ENCODE measurements at places on chromosomes 1 and 21. TPM values are rescaled to one million over a fixed set of nuclear protein-coding genes. Genes with fewer than 3 reads are reported as not detected.

MMEL1 gene
- 1.5 TPM for total RNA-seq

FAAP20 gene
- 14.1 TPM for total RNA-seq

HES2 gene
- 59.4 TPM for total RNA-seq

RAD54L gene
- 8.4 TPM for total RNA-seq

LCE1D gene
- not detected for total RNA-seq

SLC6A9 gene
- 0.32 TPM for total RNA-seq

TNFRSF1B gene
- total RNA-seq = 20.8 TPM

ADGRL2 gene
- total RNA-seq = 50.0 TPM

NBPF4 gene
- not detected for total RNA-seq

OLFM3 gene
- under 0.01 TPM for total RNA-seq

RHD gene
- not detected for total RNA-seq

FOXD2 gene
- total RNA-seq = not detected

FAM3B gene
- total RNA-seq = not detected

PIGV gene
- total RNA-seq = 7.1 TPM

VHLL gene
- not detected for total RNA-seq

PLA2G2D gene
- not detected for total RNA-seq

FBLIM1 gene
- 446 TPM for total RNA-seq

AIM2 gene
- not detected for total RNA-seq

CRYZL1 gene
- 27.3 TPM for total RNA-seq

Measured in epithelial cell of umbilical artery (primary cell).